ENCODE measurements at places on chromosomes 7 and 10.

- DNase-seq: no peak
Observed at GRCh38 chr7:30791114-30791513, 19.9 kb downstream of the MINDY4 start.

DNA sequence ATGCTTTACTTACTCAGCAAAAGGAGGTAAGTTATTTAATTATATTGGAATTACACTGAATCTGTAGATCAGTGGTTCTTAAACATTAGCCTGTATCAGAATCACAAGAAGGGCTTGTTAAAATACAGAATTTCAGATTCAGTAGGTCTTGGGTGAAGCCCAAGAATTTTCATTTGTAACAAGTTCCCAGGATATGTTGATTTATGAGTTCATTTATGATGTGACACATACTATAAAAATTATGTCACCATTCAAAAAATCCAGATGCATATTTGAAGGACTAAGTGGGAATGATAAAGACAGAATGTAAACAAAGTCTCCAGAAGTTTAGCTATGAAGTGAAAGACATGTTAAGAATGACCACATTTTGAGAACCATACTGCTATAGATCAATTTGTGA is 52.3 kb downstream of the HECTD2 start:
- no peak for DNase-seq

DNA sequence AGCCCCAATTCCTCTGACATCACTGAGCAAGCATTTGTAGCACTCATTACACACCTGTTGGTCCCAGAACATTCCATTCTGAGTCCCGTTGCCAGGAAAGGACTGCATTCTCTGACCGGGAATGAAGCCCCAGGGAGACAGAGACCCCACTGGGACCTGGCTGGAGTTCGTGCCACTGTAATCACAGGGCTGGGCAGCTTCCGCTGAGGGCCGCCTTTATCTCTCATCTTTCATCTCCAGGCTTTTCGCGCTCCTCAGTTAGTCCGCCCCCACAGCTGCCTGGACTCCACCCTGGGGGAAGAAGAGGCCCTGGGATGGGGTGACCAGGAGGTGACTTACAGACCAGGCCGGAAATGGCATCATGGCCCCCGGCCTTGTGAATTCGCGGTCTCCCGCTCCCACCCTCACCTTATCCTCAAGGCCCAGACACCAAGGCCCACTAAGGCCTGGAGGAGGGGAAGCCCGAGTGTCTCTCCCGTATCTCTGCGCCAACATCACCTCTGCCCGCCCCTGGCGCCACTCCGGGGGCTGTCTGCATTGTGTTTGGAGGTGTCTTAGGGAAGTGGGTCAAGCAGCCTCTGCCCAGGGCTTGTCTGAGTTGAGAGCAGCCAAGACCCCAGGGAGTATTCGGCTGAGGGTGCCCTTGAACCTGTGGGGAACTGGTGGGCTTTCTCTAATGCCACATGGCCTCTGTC is 75.4 kb downstream of the PROSER2 start:
- DNase-seq: no peak

- DNase-seq: no peak
Observed at GRCh38 chr10:71643904-71644303, 75.7 kb downstream of the C10orf105 start.

DNA sequence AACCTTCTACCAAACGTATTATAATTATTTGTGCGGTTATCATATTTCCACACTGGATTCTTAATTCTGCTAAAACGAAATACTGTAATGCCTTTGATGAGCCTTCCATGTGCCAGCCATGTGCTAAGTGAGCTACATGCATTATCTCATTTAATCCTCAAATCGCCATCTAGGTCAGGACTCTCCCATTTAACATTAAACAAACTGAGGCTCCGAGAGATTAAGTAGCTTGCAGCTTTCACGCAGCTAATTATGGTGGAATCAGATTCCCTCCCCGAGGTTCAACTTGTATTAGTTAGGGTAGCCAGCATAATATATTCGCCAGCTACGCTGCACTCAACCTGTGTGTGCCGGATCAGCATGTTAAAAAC is 798 bp upstream of the TSPAN33 start:
- no peak for DNase-seq

GRCh38 chr7:148447221-148447849 is 143.2 kb upstream of the C7orf33 start:
- no peak for DNase-seq

- DNase-seq: no peak
Observed at GRCh38 chr7:7812112-7812511, 93.7 kb upstream of the RPA3 start.

GRCh38 chr10:13184730-13185514 is 23.6 kb downstream of the MCM10 start:
- no peak for DNase-seq

- no peak for DNase-seq
Observed at GRCh38 chr10:47406870-47407691, 23.0 kb upstream of the ZNF488 start.

DNA sequence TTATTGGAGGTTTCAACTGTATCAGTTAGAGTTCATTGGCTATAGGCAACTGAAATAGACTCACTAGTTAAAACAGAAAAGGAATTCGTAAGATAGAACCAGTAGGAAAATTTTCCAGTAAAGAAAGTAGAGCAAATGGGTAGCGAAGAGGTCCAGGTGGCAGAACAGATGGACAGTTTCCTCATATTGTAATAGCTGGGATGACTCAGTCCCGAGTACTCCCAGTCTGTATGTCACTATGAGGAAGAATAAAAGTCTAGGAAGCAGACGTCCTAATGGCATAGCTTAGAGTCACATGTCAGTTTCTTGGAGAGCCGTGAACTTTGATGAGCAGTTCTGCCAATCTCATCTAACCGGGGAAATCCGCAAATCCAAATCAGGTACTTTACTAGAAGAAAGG is 95.3 kb downstream of the RNF32 start:
- no peak for DNase-seq

GRCh38 chr10:48592346-48592745 is 12.5 kb downstream of the ARHGAP22 start:
- DNase-seq: no peak

GRCh38 chr10:71665456-71665855 is 54.1 kb downstream of the C10orf105 start:
- DNase-seq: no peak

- no peak for DNase-seq
Observed at GRCh38 chr10:50585921-50586739, 37.6 kb downstream of the SGMS1 start.

- DNase-seq: no peak
Observed at GRCh38 chr10:125124907-125125306, 35.5 kb downstream of the CTBP2 start.

DNA sequence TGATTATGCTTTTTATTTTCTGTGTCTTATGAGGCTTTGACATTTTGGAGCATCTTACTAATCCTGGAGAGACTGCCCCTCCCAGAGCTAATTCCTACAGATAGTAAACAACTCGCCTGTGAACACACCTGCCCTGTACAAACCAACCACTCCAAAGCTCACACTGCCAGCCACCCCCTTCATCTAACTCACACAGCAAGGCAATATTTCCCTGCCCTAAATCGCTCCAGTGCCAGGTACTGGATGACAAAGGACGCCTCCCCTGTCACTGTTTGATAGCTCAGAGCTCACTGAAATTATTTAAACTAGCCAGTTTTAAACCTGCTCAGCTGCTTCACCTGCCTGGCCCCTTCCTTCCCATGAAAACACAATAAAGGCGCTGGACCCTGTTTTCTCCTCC is 535.1 kb upstream of the CELF2 start:
- no peak for DNase-seq

GRCh38 chr7:20164425-20165145 is 52.6 kb downstream of the MACC1 start:
- no peak for DNase-seq

- no peak for DNase-seq
Observed at GRCh38 chr7:115721293-115722217, 309.0 kb downstream of the TFEC start.

GRCh38 chr10:12235116-12235694 is 39.2 kb downstream of the CDC123 start:
- DNase-seq: no peak

- DNase-seq: no peak
Observed at GRCh38 chr7:111486472-111487142, 75.7 kb downstream of the IMMP2L start.

DNA sequence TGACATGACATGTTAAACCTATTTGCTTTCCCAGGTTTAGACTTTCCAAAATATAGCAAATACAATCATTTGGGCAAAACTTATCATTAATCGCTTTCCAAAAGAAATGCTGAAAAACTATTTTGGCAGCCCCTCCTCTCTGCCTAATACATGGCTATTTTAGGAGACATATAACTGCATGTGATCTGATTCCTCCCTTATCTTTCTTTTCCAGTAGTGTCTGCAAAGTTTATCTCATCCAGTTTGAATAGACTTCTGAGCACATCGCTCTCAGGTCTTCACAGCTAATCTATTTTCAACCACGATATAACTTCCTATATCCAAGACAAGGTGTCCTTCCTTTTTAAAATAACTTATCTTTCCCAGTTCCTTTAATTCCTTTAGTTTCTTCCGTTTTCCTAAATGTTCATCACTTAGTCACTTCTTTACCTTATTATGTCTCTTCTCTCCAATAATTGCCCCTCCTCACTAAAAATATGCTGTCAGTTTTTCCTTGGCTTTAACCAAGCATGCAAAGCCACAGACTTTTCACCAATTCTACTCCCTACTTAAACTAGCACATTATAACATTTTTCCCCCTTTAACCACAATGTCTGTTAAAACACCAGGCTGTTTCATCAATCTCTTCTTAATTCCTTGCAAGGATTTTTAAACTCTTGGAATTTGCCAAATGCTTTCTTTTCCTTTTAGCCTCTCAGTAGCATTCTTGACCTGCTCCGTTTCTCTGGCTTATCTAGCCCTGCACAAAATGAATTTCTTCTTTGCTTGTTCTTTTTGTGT is 24.4 kb downstream of the GNG11 start:
- no peak for DNase-seq

- DNase-seq: no peak
Observed at GRCh38 chr10:60292998-60293397, 96.7 kb downstream of the ANK3 start.

DNA sequence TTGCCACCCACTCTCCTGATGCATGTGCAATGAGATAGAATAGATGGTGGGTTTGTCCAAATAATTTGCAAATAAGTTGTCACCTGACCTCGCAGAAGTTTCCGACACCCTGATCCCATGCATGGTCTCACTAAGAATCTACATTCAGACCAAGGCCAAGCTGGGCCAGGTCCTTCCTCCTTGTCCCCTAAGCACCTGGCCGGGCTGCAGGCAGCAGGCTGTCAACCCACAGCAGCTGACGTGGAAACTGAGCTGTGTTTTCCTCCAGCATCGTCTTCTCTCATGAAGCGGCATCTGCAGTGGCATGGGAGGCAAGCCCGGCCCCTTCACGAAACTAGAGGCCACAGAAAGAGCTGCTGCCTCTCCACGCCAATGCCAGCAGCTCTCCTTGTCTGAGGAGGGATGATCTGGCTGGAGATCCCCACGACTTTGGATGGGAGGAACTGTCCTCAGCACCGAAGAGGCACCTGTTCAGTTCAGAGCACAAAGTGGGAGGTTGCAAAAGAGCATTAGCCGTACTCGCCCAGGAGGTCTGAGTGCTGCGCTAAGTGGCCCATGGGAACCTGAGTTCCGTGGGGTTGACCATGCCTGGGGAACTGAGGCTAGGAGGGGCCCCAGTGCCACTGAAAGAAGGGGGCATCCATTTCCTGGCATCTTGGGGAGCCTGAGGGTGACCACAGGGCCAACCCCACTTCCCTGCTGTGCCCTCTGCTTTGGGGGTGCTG is 110.5 kb upstream of the INSIG1 start:
- no peak for DNase-seq

DNA sequence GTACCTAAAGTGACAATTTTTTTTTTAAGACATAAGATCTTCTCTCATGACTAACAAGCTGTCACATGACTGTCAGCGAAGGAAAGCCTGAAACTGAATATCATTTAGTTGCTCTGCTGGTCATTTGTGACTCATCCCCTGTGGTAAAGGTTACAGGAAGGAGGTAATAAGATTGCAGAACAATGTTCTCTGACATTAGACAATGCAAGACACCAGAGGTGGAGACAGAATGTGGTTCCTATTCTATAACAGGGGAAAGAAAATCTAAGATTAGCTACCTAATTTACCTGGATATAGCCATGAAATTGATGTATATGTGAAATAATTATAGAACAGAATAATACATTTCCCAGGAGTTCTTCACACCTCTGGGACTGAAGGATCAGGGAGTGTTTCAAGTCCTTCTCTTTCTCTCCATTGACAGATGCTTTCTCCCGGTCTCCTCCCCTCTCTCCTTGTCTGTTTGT is 47.7 kb downstream of the LRGUK start:
- DNase-seq: no peak

DNA sequence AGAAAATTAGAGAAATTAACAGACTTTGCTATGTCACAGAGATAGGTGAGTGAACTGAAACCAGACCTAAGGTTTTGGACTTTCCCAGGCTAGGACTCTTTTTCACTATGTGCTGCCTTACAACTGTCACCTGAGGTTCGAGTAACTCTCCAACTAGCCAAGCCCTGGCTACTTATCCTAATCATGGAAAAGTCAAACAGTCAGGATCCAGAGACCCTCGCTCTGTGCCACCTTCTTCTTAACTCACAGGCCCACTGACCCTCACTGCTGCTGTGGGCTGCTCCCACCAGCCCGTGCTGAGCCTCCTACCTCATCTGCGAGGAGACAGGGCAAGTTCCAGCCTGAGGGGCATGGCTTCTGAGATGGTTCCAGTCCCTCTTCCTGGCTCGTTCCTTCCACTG is 211.4 kb upstream of the KLF14 start:
- no peak for DNase-seq

GRCh38 chr10:88227342-88228018 is 355.6 kb downstream of the RNLS start:
- no peak for DNase-seq

- no peak for DNase-seq
Observed at GRCh38 chr10:123303581-123304337, 149.6 kb downstream of the BUB3 start.

- no peak for DNase-seq
Observed at GRCh38 chr10:92662848-92663247, 26.9 kb upstream of the HHEX start.

DNA sequence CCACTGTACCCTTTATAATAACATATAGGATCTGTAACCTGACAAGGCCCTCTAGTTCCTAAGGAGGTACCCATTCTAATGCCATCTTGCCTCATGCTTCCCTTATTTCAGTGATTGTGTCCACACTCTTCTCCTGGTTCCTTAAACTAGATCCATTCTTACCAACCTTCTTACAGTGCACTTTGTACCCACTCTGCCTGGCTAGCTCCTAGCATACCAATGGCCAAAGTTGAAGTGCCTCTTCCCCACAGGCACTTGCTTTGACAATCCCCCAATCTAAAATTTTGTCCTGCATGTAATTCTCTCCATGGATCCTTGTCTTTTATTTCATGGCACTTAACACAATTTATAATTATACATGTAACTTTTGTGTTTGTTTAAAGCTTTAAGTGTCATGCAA is 40.9 kb downstream of the CCDC71L start:
- DNase-seq: no peak

Measured in activated naive CD4-positive, alpha-beta T cell treated with anti-CD3 and anti-CD28 coated beads, Interleukin-2, amount 50 U/mL, for 16 hours (primary cell).